ENCODE measurements at places on chromosomes 5 and 9. TPM values are rescaled to one million over a fixed set of nuclear protein-coding genes. Genes with fewer than 3 reads are reported as not detected.

GABRB2 gene
- total RNA-seq, result not detected

SERF1A gene
- total RNA-seq, result 5.1 TPM

TAF11L5 gene
- not detected for total RNA-seq

SMIM27 gene
- 14.3 TPM for total RNA-seq

CARTPT gene
- total RNA-seq, result not detected

TRIM7 gene
- 25.8 TPM for total RNA-seq

SHB gene
- total RNA-seq, result 59.9 TPM

TEX48 gene
- not detected for total RNA-seq

MAMDC4 gene
- 6.3 TPM for total RNA-seq

PFN3 gene
- not detected for total RNA-seq

KIF4B gene
- 0.10 TPM for total RNA-seq

ANKRD31 gene
- total RNA-seq, result not detected

Data from Panc1 (cell line).